Inflammatory macrophage treated with lipopolysaccharide for 1 hour (primary cell): ENCODE measurements at places on chromosomes 13 and 19.

DNA sequence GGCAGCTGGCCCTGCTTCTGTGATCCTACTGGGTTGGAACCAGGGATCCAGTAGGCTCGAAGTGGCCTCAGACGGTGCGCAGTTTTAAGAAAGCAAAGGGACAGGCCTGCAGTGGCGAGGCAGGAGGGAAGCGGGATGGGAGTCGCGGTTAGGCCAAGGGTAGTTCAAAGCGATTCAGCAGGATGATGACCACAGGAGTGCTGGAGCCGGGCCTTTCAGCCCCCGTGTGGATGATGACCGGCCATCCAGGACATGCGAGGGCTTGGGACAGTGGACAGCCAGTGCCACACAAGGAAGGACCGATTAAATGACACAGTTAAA, 854 bp downstream of the RNASEH2B start:
- peak; percentile 20 for DNase-seq

- DNase-seq = no peak
These were observed 2.6 kb downstream of the LHB start for GRCh38 chr19:49014123-49014869.

DNA sequence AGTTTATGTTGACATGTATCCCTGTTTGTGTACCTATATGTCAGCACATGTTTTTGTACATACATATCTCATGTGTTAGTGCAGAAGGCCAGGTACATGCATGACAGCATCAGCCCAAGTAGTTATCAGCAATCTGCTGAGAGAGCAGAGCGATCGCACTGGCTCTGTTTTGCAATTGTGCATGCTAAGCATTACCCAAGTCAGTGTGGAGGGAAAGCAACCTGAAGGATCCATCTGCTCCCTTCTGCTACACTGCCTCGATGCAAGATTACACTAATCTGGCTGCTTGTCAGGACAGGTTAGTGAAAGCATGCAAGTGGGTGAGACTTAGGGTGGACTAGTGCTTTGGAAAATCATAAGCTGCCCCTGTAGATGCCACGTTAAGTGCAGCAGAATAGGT, 211.8 kb downstream of the PCCA start:
- DNase-seq = no peak

DNA sequence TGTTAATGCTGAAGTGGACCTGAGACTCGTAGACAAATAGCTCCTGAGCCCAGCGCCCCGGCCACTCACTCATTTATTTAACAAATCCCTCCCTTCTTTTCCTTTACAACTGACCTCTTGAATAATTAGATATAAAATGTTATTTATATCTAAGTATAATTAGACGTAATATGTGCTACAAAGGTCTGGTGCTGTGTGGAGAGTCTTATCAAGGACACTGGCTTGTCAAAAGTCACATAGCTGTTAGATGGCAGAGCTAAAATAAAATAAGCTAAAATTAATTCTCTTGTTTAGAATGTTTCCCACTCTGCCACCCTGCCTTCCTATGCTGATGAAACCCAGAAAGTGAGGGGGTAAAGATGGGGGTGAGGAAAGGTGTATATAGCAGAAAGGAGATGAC, 73.0 kb upstream of the FAM216B start:
- DNase-seq = no peak

DNA sequence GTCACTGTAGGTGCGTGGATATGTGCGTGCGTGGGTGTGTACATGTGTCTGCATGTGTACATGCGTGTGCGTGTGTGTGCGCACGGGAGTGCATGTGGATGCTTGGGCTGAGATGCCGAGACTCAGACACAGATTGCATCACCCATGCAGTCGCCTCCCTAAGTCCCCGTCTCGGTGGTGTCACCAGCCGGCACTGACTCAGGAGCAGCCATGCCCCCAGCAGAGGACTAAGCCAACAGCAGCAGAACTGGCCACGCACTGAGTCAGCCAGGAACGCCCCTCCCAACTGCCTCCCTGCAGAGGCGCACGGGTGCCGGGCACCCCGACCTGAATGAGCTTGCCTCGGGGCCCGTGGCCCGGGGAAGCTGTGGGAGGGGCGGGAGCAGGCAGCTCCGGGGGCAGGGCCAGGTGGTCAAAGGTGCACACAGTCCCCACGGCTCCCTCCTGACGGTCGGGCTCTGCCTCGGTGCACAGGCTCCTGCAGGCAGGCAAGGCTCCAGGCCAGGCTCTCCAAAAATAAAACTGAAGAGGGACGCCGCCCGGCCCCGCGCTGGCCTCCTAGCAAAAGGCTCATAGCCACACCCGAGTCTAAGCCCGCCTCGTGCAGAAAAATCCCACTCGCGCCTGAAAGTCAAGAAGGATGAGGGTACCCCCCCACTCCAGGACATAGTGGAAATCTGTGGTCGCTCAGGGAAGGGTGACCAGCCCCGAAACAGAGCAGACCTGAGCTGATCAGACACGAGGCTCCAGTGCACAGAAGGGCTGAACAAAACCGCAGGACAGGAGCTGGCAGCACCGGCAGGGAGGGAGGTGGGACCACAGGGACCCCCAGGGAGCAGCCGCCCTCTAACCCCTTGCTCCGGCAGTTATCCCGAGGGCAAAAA, 49.2 kb downstream of the GADD45B start:
- no peak for DNase-seq

DNA sequence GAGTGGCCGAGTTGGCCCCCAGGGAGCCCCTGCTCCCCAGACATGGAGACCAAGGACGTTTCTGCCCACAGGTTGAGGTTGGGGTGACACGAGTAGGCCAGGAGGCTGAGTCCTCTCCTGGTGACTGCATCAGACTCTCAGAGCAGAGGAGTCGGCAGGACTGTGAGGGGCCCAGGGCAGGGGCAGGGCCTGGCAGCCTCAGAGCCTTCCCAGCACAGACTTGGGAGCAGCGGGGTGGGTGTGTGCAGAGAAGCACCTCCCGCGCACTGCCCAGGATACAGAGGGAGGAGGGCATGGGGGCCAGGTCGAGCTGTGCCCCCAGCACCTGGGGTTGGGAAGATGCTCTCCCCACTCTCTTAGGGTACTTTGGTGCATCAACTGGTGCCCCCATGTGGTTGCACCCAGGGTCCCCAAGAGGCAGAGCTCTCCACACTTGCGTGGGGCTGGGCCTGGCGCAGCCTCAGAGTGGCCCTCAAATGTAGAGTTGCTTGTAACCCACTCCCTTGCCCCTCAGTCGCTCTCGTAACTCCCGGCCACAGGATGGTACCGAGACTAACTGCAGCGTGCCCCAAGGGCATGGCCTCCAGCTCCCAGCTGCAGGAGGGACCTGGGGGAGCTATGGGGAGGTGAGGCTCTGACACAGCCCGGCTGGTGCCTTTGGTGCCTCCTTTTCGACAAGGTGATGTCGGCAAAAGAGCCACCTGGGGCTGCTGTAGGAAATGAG, 15.9 kb downstream of the TSSK6 start:
- DNase-seq = no peak

GRCh38 chr13:23985060-23985459, 87.8 kb upstream of the C1QTNF9B start:
- DNase-seq = no peak

DNA sequence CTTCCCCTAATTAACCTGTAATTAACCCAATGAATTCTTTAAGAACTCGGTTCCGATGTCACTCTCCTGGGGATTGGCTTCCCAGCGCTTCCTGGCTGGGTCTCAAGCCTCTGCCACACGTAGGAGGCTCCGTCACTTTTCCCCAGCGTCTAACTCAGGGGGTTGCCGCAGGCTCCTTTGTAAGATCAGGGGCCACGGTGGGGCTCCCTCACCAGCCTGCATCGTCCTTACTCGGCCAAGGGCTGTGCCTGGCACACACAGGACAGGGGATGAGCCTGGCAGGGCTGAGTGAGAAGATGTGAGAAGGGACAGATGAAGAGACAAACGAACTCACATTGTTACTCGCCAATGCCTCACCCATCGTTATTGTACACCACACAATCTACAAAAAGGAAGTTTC, 20.9 kb upstream of the ATP11A start:
- DNase-seq = no peak

DNA sequence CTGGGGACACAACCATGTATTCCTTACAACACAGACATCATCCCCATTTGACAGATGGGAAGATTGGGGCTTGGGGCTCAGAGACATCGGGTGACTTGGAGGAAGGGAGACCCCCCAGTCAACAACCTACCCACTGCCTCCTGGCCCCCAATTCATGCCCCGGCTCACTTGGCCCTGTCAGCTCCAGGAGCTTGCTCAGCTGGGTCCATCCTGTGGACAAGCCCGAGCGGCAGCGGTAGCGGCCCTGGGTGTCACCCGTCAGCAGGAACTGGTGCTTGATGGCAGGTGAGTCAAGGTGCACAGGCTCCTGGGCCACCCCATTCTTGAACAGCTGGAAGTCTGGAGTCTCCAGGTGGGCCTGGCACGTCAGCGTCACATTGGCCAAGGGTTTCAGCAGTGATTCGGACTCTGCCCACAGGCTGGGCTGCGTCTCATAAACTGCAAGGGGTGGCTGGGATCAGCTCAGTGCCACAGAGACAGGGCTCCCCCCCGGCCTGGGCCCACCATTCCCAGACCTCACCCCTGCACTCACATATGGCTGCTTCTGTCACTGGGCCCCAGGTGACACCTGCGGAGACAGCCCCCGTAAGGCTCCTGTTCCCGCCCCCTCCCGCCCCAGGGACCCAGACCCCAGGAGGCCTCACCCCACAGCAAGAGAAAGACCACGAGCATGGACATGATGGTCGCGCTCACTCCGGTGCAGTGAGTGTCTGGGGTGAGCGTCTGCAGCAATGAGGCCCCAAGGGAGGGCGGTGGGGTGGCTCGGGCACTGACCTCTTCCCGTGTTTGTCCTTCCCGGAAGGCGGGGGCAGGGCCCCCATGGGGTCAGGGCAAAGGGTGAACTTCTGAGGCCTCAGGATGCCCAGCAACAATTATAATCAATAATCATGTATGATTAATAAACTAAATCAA, at the start of gene A1BG:
TSS of gene A1BG (minus strand) at position 733 of the 912 bp plus-strand sequence. CDS start at position 678, 55 bp downstream.
- DNase-seq = no peak

DNA sequence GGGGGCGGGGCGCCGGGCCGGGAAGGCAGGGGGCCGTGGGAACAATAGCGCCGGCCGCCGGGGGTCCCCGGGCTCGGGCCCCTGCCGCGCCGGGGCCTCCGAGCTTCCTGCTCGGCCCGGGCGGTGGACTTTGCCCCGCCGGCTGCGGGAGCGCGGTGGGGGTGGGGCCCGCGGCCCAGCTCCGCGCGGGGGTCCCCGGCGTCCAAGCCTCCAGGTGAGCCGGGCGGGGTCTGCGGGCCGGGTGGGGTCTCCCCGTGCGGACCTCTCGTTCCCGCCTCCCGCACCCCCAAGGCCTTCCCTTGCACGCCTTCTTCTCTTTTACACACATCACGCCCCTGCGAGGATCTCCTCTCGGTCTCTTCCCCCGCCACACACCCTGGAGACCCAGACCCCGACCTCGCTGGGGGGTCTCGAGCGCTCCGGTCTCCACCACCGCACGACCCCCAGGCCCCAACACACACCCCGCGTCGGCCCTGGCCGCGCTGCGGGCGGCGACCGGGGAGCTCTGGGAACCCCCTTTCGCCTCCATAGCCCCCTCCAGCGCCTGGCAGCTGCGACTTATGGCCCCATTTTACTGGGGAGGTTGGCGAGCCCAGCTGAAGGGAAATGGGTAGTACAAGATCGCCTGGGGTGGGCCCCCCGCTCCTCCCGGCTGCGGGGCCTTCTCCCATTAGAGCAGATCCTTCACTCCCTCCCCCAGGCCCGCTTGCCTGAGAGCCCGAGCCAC, 711 bp downstream of the CAMSAP3 start:
- no peak for DNase-seq

- DNase-seq = no peak
These were observed 8.3 kb downstream of the LSR start for GRCh38 chr19:35257113-35257461.

GRCh38 chr19:514166-514663, 6.9 kb downstream of the TPGS1 start:
- DNase-seq = no peak

- DNase-seq = no peak
These were observed 6.1 kb upstream of the SLC25A42 start for GRCh38 chr19:19057720-19058119.

- no peak for DNase-seq
These were observed 48.2 kb upstream of the RNF113B start for GRCh38 chr13:98225036-98225940.

- no peak for DNase-seq
These were observed 16.1 kb downstream of the ZNF562 start for GRCh38 chr19:9658769-9659168.

- no peak for DNase-seq
These were observed 69.4 kb downstream of the TEX29 start for GRCh38 chr13:111389621-111390521.

DNA sequence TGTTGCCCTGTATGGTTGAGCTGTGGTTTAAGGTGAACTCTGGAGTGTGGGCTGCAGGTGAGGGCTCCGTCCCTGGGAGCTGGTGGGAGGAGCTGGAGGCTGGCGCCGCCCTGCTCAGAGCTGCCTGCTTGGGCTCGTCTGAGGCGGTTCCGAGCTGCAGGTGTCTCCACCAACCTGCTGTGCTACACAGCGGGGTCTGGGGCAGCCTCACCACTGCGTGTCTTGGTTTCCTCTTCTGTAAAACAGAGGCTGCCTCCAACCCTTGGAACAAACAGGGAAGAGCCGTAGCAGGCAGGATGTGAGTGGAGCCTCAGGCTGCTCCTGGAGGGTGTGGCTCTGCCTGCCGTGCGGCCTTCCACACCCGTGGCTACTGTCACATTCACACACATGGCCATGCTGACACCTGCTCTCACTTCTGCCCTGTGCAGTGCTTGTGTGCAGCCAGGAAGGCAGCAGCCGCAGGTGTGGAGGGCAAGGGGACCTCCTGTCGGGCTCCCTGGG, 21.4 kb downstream of the NAXD start:
- no peak for DNase-seq

- no peak for DNase-seq
These were observed at the start of gene SLITRK6 for GRCh38 chr13:85799097-85799582. TSS of gene SLITRK6 (minus strand) at chr13:85799419. CDS start at chr13:85796508, 2,911 bp downstream.

GRCh38 chr19:12996406-12997094, 1.3 kb downstream of the NFIX start:
- DNase-seq = no peak

DNA sequence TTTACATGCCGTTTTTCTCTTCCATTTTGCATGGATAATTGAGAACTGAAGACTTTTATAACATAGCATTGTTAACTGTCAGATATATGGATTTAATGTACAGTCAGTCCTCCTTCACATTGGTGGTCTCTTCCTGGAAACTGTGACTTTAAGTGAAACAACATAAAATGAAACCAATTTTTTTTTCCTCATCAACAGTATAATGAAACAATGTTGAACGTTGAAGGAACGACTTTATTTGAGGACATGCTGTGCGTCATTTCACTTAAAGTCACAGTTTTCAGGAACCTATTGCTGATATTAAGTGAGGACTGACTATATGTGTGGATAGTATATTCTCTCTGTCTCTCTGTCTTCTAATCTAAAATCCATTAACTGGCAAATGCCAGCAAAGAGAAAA, 54.8 kb downstream of the COG3 start:
- peak; percentile 33 for DNase-seq

DNA sequence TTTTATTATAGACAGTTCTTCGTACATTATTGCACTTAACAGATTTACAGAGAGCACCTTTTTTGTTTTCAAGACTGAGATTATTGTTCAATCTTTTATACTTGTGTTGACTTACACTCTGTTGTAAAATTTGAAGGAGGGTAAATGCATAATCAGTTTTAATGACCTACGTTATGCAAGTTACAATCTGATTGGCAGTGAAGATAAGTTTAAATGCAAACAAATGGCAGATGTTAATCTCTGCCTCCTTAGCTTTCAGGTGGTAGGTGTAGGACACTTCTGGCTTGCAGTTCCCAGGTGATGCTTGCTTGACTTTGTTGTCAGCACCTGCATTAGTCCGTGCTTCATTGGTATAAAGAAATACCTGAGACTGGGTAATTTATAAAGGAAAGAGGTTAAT, 424.9 kb downstream of the FGF9 start:
- no peak for DNase-seq

- no peak for DNase-seq
These were observed 7.9 kb upstream of the GGACT start for GRCh38 chr13:100596516-100596915.

GRCh38 chr19:48660852-48661710, 11.7 kb downstream of the NTN5 start:
- DNase-seq = peak; percentile 98
